ENCODE measurements at places on chromosomes 1 and 21.
A peak's percentile ranks its signal among the peaks of the same experiment; 100 is the strongest.

DNA sequence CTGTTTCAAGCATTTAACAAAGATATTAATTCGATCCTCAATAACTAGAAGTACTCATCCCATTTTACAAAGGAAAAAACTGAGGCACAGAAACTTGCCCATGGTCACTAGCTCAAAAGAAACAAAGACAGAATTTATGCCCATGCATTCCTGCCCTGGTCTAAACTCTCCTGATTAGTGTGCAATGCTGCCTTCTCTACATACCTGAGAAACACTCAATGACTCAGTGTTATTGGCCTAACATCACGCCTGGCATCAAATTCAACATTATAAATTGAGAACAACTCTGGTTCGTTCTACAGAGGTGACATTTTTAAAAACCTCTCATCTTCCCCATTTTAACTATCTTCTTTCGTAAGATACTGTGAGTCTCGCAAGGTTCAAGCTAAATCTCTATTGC, 5.2 kb downstream of the APP start:
- DNase-seq: no peak

GRCh38 chr1:245591346-245592188, 436.8 kb downstream of the KIF26B start:
- DNase-seq: no peak

DNA sequence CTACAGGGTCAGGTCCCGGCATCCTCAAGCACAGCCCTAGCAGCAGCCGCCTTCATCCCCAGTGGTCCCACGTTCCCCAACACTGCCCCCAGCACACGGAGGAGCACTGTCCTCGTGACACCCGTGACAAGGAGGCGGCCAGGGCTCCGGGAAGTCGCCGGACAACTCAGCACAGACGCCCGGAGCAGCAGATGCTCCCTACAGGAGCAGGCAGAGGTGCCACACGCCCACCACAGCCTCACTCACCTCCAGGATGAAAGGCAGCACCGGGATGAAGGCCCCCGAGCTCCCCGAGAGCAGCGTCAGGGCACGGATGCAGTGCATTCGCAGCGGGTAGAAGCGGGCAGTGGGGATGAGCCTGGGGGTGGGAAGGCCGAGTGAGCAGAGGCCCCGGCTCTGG, 8.2 kb downstream of the NOC2L start:
- no peak for DNase-seq

DNA sequence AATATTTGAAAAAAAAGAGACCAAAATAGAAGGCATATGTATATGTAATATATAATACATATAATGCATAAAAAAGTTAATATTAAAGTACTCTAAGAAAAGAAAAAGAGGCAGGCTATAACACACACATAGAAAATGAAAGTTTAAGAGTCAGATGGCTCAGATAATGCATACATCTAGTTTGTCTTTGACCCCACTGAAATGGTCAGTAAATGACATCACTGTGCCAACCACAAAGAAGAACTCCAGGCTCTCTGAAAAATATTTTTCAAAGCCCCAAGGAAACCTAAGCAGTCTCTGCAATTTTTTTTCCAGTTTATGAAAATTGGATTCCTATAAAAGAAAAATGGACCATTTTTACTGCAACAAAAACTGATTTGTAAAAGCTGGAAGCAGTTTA, 55.4 kb upstream of the SCYL3 start:
- DNase-seq: no peak

DNA sequence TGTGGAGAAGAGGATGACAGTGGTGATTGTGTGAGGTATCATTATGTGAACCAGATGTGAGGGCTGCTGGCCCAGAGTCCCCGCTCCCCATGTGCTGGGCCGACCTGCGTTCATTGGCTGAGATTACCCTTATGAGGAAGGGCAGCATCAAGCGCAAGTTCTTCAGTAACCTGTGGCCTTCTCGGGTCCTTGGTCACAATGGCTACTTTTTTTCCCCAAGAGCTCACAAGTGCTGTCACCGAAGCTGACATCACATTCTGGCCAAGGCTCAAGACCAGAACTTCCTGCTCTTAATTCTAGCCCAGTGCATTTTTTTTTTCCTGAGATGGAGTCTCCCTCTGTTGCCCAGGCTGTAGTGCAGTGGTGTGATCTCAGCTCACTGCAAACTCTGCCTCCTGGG, 262.9 kb downstream of the RHOU start:
- no peak for DNase-seq

DNA sequence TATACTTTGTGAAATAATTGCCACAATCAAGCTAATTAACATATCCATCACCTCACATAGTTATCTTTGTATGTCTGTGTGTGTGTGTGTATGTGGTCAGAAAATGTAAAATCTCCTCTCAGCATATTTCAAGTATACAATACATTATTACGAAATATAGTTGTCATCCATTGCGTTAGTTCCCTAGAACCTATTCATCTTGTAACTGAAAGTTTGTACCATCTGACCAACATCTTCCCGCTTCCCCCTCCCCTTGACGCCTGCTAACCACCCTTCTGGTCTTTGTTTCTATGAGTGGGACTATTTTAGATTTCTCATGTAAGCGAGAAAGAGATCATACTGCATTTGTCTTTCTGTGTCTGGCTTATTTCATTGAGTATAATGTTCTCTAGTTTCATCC, 455.3 kb downstream of the KCNT2 start:
- no peak for DNase-seq

DNA sequence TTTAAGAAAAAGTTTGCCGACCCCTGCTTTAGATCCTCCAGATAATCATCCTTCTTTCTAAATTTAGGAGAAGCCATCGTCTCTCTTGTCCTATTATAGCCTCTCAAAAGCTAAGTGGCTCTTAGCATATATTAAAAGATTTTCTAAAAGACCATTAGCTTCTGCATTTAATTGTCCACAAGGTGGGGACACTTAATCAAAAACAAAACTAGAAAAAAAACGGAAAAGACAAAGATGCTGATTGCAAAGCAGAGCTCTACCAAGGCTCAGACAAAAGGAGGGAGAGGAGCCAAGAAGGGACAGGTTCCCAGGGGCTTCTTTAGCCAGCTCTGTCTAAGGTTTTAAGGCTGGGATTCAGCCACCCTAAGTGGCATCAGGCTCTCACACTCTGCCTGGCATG, 128.3 kb upstream of the HMGB4 start:
- DNase-seq: no peak

- peak; percentile 0 for DNase-seq
These were observed 703 bp downstream of the PUM1 start for GRCh38 chr1:31064718-31065309.

DNA sequence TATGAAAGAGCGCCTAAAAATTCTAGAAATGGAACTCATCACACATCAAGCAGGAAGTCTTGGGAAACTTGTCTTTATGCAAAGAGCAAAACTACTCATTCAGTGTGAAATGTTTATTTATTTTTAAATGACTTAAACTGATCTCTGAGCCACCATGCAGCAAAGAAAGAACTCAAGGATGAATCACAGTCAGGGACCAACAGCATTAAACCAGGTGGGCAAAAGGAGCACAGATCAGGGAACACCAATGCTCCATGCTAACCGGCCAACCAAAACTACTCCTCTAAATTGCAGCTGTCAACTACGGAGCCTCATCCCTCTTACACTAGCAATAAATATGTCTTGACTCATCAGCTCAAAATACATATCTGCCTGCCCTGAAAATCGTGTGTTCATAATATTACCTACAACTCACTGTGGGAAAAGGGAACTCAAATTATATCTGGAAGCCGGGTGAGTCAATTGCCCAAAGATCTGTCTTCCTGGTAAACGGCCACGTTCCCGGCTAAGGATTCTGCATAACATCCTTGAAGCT, 129.2 kb downstream of the PTPN14 start:
- no peak for DNase-seq

DNA sequence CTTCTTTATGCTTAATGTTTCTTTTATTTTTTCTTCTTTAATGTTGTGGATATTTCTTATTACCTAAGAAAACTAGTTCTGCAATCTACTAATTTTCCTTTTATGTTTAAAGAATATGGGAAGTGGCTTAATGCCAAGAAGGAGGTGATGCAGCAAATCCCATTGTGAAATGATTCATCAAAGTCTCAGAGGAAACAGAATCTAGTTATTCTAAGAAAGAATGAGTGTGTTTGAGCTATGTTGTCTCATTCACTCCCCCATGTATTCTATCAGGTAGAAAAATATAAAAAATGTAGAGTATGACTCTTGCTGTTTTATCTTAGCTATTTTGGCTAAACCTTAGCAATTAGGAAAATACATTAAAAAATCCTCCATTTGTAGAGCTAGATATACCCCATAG, 659.9 kb upstream of the RGS18 start:
- no peak for DNase-seq

Measured in stimulated activated CD8-positive, alpha-beta memory T cell treated with anti-CD3 and anti-CD28 coated beads, Interleukin-15, amount 100 ng/mL, for 24 hours (primary cell).